ENCODE measurements at places on chromosomes 2 and 18.

DNA sequence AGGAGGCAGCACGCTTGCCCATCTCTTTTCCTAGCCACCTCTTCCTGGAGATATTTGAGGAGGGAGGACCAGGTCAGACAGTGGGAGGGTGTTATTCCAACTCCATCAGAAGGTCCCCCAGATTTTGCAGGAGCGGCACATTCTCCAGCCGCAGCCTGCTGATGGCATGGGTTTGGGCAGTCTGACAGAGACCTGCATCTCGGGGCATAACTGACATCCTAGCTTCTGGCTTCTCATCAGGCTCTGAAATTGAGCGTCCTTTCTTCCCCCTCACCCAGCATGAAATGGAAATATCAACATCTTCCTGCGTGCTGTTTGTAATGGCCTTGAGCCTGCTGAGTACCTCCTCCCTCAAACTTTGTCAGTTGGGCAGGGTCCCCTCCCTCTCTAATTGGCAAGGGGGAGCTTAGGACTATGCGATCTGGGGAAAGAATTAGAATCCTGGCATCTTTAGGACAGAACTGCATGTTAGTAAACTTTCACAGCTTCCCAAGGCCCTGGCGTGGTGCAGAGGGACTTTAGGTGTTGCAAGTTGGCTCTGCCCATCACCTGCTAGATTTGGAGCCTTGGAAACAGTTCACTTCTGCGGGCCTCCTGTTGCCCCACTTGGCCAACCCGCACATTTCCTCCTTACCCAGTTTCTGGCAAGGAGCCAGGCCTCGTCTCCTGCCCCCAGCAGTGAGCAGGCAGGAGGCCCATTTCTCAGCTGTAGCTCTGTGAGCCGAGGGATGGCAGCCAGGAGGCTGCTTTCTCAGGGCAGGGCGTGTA lies 2.2 kb downstream of the ITM2C start:
- no peak for DNase-seq

- DNase-seq = no peak
Measured at GRCh38 chr2:233247744-233248143, 3.7 kb upstream of the ATG16L1 start.

- no peak for DNase-seq
Measured at GRCh38 chr2:165790466-165790865, 3.6 kb downstream of the GALNT3 start.

- peak; percentile 65 for DNase-seq
Measured at GRCh38 chr2:241762933-241763369, 13.7 kb upstream of the GAL3ST2 start.

DNA sequence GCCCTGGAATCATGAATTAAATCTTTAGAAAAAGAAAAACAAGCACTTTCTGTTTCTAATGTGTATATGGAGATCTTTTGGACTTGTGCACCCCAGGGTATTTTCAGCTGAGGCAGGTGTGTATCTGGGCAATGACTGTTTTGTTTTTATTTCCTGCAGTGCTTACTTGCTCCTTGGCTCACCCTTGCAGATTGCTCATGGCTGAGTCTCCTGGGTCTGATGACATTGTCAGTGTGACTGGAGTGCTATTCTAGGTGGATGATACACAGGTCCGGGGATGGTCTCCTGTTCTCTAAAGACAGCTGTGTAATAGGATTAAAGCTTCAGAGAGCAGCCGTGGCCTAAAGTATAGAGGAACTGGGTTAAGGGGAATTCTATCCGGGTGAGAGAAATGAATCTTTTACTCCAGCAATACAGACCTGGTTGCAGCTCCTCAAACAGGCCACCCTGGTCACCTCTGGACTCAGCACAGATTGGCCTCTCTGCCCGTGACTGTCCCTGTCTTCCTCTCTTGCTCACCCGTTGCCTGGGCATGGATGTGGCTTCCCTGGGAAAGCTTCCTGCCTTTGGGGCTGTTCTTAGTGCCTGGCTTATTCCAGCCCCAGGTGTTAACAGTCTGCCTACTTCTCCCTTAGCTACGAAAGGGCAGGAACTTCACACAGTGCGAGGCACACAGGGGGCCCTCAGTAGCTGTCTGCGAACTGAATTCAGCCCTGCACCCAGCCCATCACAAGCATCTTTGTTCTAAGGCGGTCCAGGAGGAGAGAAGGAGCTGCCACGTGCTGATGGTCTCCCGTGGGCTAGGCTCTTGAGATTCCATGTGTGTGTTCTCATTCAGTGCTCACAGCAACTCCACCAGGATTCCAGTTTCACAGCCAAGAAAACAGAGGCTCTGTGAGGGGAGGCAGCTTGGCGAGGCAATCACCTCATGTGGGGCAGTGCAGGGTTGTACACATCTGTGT lies 84.3 kb downstream of the ACOXL start:
- no peak for DNase-seq

- DNase-seq = peak; percentile 1
Measured at GRCh38 chr18:55477499-55477859, 110.5 kb downstream of the TCF4 start.

DNA sequence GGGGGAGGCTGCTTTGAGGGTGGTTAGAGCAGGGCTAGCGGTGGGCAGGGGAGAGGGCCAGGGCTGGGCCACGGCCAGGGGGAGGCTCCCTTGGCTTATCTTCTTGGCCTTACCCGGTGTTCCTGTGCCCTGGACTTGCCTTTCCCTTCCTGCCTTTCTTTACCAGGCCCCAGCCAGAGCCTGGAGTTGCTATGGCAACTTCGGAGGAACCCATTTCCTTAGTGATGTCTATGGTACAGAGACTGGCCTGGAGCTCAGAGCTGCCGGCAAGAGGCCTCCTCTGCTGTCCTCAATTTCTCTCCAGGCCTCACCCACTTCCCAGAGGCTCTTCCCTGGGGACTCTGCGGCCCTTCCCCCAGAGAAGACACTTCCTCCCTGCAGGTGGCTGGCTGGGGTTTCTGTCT lies 11.5 kb downstream of the SPEG start:
- no peak for DNase-seq

DNA sequence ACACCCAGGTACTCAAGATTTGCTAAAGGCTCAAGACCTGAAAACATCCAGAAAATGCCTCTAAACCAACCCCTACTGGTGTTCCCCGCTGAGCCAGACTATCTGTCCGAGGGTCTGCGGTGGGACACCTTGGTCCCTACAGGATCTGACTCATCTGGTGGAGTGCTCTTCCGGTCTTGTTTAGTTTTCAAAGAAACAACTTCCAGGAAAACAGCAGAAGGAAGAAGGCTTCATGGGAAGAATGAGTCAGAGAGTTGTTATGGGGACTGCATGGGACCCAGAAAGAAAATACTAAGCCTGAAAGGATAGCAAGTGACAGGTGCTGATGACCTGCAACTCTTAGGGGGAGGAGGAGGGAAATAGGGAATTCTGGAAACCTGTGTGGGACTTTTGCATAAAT lies 41.3 kb downstream of the ZFP36L2 start:
- no peak for DNase-seq

GRCh38 chr2:126686841-126687485 lies 31.0 kb downstream of the GYPC start:
- DNase-seq = no peak

- no peak for DNase-seq
Measured at GRCh38 chr2:104873689-104874054, 19.8 kb downstream of the POU3F3 start.

GRCh38 chr2:128754246-128754724 lies 435.6 kb upstream of the HS6ST1 start:
- no peak for DNase-seq

GRCh38 chr18:5825663-5826062 lies 69.7 kb downstream of the TMEM200C start:
- no peak for DNase-seq

- no peak for DNase-seq
Measured at GRCh38 chr2:160505256-160505655, 11.6 kb upstream of the RBMS1 start.

GRCh38 chr2:43361286-43361685 lies 134.9 kb upstream of the ZFP36L2 start:
- no peak for DNase-seq

DNA sequence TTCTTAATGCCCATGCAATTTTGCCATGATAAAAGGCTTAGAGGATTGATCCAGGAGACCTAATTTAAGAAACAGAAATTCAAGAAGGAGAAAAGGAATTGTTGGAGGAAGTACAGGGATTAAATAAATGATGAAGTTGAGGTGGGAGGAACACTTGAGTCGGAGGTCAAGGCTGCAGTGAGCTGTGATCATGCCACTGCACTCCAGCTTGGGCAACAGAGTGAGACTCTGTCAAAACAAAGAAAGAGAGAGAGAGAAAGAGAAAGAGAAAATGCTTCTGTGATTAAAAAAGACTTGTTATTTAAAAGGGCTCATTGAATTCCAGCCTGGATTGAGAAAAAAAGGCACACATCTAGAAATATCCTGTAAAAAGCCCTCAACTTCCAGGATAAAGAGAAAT lies 123.2 kb downstream of the B3GNT2 start:
- no peak for DNase-seq

GRCh38 chr2:70122470-70122869 lies 35.2 kb downstream of the PCBP1 start:
- DNase-seq = no peak

- DNase-seq = no peak
Measured at GRCh38 chr2:165953306-165953654, 296 bp downstream of the TTC21B start.

DNA sequence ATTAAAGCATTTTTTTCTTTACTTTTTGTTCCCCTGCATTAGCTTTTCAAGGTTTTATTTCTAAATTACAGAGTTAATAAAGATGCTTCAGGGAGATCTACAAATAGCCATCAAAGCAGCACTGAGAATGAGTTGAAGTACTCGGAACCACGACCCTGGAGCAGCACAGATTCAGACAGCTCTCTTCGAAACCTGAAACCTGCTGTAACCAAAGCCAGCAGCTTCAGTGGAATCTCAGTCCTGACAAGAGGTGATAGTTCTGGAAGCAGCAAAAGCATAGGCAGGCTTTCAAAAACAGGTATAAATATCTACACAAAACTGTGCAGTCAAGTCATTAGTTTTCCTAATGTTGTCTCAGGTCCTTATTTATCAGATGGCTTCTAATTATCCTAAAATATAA lies 102.8 kb upstream of the UBXN4 start:
- no peak for DNase-seq

DNA sequence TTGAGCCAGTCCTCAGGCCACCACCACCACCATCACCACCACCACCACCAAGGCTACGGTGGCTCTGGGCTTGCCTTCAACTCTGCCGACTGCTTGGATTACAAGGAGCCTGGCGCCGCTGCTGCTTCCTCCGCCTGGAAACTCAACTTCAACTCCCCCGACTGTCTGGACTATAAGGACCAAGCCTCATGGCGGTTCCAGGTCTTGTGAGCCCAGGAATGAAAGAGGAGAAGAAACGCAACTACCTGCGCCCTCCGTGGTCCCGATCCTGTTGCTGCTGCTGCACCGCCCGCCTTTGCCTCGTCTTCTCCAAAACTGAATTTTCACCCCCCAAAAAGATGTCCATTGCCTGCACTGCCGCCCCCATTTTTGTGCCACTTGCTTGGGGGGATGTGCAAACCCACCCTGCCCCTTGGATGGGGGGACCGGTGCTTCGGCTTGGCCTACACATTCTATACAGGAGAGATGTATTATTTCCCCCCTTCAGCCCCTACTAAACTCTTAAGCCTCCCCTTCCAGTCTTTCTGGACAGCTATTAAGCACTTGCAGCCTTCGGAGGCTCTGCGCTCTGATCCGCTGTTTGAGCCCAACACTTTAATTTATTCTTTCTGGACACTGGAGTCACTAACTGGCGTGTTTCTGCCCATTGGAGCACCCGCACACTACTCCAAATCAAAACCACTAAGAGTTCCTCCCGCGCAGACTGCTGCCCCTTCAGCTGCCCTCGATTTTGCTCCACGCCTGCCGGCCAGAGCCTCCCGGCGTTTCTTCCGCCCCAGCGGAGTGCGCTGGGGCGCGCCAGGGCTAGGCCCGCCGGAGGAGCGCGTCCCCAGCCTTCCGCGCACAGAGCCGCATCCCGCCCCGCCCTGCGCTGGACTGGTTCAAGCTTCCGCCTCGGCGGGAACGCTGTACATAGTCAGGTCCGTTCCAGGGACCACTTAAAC lies 5.7 kb downstream of the OTX1 start:
- DNase-seq = no peak

DNA sequence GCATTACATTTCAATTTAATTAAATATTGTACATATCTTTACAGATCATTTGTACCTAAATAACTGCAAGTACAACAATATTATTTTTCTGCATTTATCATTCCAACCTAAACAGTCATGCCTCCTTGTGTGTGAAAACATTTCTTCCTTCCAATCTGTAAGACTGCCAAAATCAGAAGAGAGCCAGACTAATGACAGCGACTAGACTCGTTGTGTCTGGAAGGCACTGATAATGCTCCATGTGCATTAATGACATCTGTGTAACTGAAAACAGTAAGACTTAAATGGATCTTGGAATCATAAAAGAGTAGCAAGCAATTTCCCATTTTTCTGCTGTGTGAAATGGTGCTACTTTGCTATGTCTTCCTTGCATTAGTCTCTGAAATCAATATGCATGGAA lies 278.0 kb upstream of the DSEL start:
- no peak for DNase-seq

GRCh38 chr2:148658807-148659722 lies 14.5 kb downstream of the EPC2 start:
- DNase-seq = no peak

GRCh38 chr2:224359569-224359968 lies 42.3 kb downstream of the FAM124B start:
- no peak for DNase-seq

- DNase-seq = no peak
Measured at GRCh38 chr2:61948661-61949457, 43.4 kb downstream of the COMMD1 start.

DNA sequence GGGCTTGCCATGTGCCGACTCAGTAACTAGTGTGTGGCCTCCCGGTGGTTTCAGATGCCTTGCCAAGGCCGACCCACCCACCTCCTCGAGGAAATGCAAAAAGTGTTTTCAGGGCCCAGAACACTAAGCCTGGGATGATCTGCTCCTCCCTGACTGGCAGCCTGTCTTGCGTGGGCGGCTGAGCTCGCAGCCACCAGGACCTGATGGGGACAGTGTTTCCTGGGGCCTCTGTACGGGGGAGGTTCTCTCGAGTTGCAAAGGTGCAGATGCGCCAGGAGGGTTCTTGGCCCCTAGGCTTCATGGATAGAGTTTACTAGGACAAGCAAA lies 85.2 kb downstream of the GLI2 start:
- DNase-seq = no peak

GRCh38 chr18:59697236-59697932 lies at the start of gene CCBE1:
TSS of gene CCBE1 (minus strand) at chr18:59697423.
- no peak for DNase-seq

GRCh38 chr18:5159080-5159479 lies 38.0 kb downstream of the AKAIN1 start:
- DNase-seq = no peak

DNA sequence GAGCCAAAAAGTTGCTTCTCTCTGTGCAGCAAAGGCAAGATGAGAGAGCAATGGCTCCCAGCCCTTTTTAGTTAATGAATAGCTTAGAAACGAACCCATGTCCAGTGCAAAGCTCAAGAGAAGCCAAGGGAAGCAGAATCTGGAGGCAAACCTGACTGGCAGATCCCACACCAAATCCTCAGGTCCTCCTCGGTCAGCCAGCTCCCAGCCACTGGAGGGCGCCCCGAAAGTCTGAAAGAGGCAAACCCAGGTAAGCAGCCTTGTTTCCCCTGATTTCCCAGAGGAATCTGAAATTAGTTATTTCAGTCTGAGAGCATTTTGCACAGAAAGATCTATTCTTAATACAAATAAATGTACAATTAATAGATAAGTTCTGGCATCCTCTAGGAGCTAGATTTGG lies 71.3 kb upstream of the PID1 start:
- DNase-seq = no peak

GRCh38 chr2:186201371-186201770 lies 284.7 kb upstream of the ZC3H15 start:
- DNase-seq = no peak

- DNase-seq = no peak
Measured at GRCh38 chr2:133054297-133054696, 384.3 kb upstream of the LYPD1 start.

- no peak for DNase-seq
Measured at GRCh38 chr2:159907909-159908308, 109.9 kb upstream of the CD302 start.

All from stimulated activated CD8-positive, alpha-beta memory T cell treated with anti-CD3 and anti-CD28 coated beads, Interleukin-12 subunit alpha, Interleukin-12 subunit beta, amount 100 ng/mL, for 4 hours (primary cell).